Naive thymus-derived CD4-positive, alpha-beta T cell (primary cell): ENCODE measurements at places on chromosomes 3 and 15. TPM values are rescaled to one million over a fixed set of nuclear protein-coding genes. Genes with fewer than 3 reads are reported as not detected.

Gene FAM3D
- not detected for polyA plus RNA-seq

Gene ONECUT1
- polyA plus RNA-seq: not detected

Gene ETV5
- not detected for polyA plus RNA-seq

Gene PARL
- 123 TPM for polyA plus RNA-seq

Gene KNL1
- polyA plus RNA-seq: 0.08 TPM

Gene GASK1A
- polyA plus RNA-seq: not detected

Gene KCNMB3
- 0.33 TPM for polyA plus RNA-seq

DNA sequence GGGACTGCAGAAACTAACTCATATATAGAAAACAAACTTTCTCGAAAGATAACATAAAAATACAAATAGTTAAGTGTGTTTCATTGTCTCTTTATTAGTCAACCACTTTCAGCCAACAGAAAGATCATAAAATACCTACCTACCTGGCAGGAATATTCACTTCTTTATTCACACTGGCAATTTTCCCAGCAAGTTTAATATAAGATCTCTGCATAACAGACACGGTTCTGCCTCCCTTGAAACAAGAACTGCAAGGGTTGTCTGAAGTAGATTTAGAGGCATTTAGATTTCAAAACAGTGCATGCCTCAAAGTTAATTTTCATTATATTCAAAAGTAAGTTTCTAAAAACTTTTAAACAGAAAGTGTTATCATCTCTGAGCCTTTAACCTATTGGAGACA lies 7.1 kb downstream of the NPTN start:
- DNase-seq: no peak
